ENCODE measurements at places on chromosomes 1 and 21. TPM values are rescaled to one million over a fixed set of nuclear protein-coding genes. Genes with fewer than 3 reads are reported as not detected.

GRCh38 chr1:31335007-31335406, 37.9 kb downstream of the FABP3 start:
- H3K36me3 ChIP-seq = peaks cover 19% of the 10 kb centered on the region
- DNase-seq = no peak
- H3K27me3 ChIP-seq = no peaks in the 10 kb centered on the region
- H3K4me1 ChIP-seq = no peaks in the 10 kb centered on the region
- H3K4me3 ChIP-seq = no peak overlapping the region

DNA sequence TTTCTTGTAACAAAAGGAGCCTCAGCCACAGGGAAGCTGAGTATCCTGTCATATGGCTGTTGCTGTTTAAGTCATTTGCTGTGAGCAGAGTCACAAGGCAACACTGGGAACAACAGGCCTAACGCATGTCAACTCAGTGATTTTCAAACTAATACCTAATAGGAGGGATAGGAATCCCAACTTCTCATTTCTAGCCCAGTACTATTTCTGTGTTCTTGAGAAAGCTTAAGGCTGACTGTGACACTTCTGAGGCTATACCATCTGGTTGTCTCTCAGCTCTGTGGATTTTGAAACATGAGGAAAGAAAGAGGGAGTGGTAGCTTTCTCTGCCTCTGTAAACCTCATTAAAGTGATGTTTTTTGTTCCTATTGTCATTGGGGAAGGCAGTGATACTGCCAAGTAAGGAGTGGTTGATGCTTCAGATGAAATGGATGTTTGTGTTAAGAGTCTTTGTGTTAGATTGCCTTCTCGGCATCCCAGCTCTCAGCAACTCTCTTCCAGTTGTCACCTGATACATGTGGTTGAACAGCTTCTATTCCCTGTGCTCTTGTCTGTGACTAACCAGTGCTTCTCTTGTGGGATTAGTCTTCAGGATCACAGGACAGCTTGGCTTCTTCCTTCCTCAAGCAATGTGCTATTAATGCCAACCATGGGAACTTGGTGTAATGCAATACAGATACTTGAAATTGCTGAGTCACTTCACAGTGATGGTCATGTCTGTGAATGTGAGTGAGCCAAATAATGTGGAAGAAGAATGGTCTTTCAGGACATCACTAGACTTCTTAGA, 166.8 kb upstream of the IVNS1ABP start:
- H3K27ac ChIP-seq = no peak overlapping the region

DNA sequence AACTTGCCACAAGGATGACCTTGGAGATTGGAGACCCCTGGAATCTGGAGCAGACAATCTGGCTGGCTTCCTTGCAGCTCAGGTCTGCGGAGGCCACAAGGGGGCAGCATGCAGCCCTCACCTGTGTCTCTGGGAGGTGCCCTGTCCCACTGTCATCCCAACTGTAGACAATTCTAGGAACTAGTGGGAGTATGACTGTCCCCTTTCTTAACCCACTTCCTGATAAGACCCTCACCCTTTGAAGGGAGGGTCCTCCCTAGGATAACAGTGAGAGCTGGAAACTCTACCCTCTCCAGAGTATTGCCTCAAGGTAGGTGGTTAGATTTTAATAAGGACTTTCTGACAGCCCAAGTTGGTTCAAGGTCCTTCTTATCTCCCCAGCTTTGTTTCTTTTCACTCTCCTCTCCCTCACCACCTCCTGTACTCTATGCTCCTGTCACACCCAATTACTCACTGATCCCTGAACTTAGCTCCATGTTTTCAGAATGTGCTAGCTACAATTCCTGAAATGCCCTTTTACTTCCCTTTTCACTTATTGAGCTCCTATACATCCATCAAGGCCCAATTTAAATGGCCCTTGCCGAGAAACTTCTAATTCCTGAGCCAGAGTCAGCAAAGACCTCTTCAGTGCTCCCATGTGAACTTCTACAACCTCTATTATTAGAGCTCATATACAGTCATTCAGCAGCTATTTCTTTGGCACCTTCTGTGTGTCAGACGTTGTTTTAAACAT, 9.2 kb upstream of the KCNQ4 start:
- H3K4me3 ChIP-seq = no peak overlapping the region
- H3K36me3 ChIP-seq = peaks cover 20% of the 10 kb centered on the region
- H3K27me3 ChIP-seq = no peaks in the 10 kb centered on the region
- no peaks in the 10 kb centered on the region for H3K4me1 ChIP-seq

DNA sequence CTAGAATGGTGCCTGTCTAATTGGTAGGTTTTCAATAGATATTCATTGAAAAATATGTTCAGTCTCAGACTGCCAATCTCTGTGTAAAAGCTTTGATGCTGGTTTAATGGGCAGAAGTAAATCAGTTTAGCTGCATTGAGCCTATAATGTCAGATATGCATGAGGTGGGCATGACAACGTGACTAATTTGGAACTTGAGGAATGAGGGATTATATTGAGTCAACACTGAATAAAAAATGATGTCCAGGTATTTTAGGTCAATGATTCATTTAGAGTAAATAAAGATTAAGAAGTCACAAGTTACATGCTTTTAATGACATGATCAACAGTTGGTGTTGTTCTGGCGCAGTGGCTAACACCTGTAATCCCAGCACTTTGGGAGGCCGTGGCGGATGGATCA, 3.0 kb downstream of the WDR3 start:
- peaks cover 7% of the 10 kb centered on the region for H3K4me1 ChIP-seq
- H3K4me3 ChIP-seq = no peak overlapping the region
- peaks cover 60% of the 10 kb centered on the region for H3K36me3 ChIP-seq
- H3K27ac ChIP-seq = no peak overlapping the region
- DNase-seq = no peak

DNA sequence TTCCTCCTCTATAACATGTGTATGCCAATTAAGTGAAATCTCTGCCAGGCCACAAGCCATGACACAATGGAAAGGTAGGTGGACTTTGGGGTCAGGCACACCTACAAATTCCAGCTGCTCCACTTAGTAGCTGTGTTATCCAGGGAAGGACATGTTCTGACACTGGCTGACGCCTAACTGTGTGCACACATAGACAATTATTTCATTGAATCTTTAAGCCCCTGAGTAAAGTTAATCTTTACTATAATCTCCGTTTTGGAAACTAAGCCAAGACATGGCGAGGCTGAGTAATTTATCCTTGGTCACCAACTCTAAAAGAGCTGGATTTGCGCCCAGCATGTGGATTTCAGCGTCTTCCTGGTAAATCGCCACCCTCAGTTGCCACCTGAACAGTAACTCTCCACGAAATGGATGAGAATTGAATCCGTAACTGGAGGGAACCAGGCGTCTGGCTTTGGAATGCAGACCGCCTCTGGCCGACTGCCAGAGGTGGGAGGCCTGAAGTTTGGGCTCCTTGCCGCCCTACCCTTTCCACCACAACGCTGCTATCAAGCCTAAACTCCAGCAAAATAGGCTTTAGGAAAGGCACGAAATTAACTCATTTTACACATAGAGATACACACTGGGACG, 888 bp upstream of the SNRPE start:
- DNase-seq = no peak
- H3K4me3 ChIP-seq = peak overlapping the region; percentile 92
- no peaks in the 10 kb centered on the region for H3K27me3 ChIP-seq
- H3K36me3 ChIP-seq = peaks cover 47% of the 10 kb centered on the region

DNA sequence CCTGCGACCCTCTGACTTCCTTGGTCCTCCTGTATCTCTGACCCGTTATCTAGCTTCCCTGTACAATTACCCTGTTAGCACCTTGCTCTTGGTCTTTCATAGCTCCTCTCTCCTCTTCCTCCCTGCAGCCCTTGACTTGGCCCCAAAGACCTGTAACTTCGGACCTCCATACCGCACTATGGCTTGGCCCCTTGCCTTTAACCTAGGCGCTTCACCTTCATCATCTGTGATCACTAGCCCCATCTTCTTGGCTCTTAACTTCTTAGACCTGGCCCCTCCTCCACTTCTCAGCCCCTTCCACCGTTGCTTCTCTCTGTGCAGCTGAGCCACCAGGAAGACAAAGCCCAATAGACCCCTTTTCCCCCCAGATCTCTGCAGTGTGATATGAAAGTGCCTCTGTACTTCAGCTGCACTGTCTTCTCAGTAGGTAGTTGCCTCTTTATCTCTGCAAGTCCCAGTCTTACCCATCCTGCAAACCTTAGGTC, 740 bp downstream of the ZNF691 start:
- peaks cover 55% of the 10 kb centered on the region for H3K36me3 ChIP-seq
- H3K4me1 ChIP-seq = peaks cover 32% of the 10 kb centered on the region
- H3K27ac ChIP-seq = peak overlapping the region; percentile 83

GRCh38 chr1:215717677-215718426, 150.7 kb downstream of the KCTD3 start:
- H3K36me3 ChIP-seq = no peaks in the 10 kb centered on the region
- no peak for DNase-seq
- H3K4me3 ChIP-seq = no peak overlapping the region
- no peaks in the 10 kb centered on the region for H3K4me1 ChIP-seq
- no peak overlapping the region for H3K27ac ChIP-seq
- H3K27me3 ChIP-seq = no peaks in the 10 kb centered on the region

GRCh38 chr1:1298861-1299685, 8.7 kb downstream of the ACAP3 start:
- H3K4me3 ChIP-seq = no peak overlapping the region
- H3K27me3 ChIP-seq = no peaks in the 10 kb centered on the region
- peaks cover 15% of the 10 kb centered on the region for H3K36me3 ChIP-seq
- no peak for DNase-seq
- peaks cover 76% of the 10 kb centered on the region for H3K4me1 ChIP-seq

GRCh38 chr1:26275580-26276431, 4.1 kb upstream of the SH3BGRL3 start:
- peak overlapping the region; percentile 81 for H3K27ac ChIP-seq
- peaks cover 84% of the 10 kb centered on the region for H3K36me3 ChIP-seq
- no peak overlapping the region for H3K4me3 ChIP-seq

The FHAD1 gene
- polyA plus RNA-seq = 1.9 TPM

The HSPA6 gene
- polyA plus RNA-seq = 4.7 TPM

The UBXN10 gene
- polyA plus RNA-seq = 11.9 TPM

The CHODL gene
- polyA plus RNA-seq = not detected

The OR6N1 gene
- not detected for polyA plus RNA-seq

The KRTAP12-1 gene
- not detected for polyA plus RNA-seq

The SPATA17 gene
- polyA plus RNA-seq = not detected
